ENCODE measurements at places on chromosomes 5 and 9.

- no peak for DNase-seq
Observed at GRCh38 chr9:71549023-71549422, 219.3 kb downstream of the CEMIP2 start.

DNA sequence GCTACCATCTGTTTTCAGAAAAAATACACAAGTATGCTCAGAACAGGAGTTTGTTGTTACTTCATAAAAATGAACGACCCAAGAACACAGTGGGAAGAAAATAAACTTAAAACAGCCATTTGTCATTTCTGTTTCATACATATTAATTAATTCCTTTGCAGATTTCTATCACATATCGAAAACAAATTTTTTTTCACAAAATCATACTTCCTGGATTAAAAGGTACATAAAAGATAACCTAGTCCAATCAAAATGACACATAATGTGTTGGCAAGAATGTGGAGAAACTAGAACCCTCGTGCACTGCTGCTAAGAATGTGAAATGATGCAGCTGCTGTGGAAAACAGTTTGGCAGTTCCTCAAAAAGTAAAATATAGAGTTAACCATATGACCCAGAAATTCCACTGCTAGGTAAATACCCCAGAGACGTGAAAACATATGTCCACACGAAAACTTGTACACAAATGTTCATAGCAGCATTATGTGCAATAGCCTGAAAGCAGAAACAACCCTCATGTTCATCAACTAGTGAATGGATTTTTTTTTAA lies 46.0 kb downstream of the MYO10 start:
- no peak for DNase-seq

DNA sequence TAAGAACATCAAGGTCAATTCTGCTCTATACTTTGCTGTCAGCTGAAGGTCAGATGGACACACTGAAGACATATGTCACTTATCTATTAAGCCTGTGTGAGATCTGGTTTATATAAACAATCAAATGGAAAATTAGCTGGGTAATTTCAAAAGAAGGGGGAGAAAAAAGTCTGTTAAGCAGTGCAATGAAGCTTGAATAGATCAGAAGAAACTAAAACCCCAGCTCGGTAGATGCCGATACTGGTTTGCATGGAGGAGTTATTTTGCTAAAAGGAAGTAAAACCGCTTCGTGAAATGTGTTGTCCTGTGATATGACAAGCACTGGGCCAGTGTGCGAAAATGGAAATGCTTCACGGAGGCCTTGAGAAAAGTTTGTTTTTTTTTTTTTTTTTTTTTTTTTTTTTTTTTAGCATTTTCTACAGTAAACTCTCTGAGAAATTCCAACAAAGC lies 148.8 kb downstream of the MEF2C start:
- no peak for DNase-seq

DNA sequence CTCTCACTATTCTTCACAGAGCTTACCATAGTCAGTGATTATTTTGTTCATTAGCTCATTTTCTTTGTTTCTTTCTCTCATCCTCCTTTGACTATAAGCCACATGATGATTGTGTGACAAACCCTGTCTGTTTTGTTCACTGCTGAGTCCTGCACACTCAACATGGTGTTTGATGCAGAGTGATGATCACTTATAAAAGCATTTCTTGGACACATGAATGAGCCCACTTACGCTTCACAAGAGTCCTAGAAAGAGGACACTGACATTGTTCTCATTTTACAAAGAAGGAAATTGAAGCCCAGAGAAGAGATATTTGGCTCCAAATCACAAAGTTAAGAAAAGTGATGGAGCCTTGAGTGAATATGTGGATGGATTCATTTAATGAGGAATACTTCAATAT lies 13.4 kb downstream of the ABLIM3 start:
- DNase-seq, result no peak

DNA sequence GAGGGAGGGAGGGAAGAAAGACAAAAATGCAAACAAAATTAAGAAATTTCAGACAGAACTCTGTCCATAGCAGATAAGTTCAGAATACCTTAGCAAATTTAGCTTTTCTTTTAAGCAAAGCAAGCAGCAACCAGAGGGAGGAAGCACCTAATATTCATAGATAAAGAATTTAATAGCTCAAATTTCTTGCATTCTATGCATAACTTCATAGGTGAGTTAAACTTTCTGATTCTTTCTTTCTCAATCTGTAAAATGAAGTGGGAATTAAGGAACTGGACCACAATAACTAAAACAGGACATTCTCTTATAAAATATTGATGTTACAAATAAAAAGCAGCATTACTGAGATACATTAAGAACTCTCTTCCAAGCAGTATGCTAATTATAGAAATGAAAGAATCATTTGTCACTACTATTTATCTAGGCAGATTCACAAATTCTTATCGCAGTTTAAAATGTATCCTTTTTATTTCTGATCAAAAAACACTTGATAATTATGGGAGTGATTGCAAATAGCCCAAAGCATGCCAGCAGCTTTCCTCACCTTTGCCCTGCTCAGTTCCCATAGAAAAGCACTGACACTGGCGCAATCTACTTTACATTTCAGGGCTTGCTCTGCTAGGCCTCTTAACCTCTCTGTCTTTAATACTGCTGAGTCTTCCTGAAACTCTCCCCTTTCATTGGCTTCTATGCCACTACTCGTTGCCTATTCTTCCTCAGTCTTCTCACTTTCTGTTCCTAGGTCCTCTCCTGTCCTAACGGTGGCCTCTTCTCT lies 341.8 kb downstream of the PIK3R1 start:
- DNase-seq, result no peak
